Activated CD4-positive, alpha-beta T cell treated with anti-CD3 and anti-CD28 coated beads, Interleukin-2, amount 50 U/mL, for 24 hours (primary cell): ENCODE measurements at places on chromosomes 13 and 19.

GRCh38 chr13:111110054-111110453, 5.1 kb upstream of the ARHGEF7 start:
- no peak for DNase-seq

GRCh38 chr19:49559443-49559842, 20.9 kb downstream of the NOSIP start:
- no peak for DNase-seq

GRCh38 chr13:94825507-94825906, 113.2 kb upstream of the SOX21 start:
- DNase-seq = no peak

- DNase-seq = no peak
These were observed 25.2 kb downstream of the RXFP2 start for GRCh38 chr13:31764556-31764955.
